GM13976 (cell line): ENCODE measurements at places on chromosomes 16 and 17.

- DNase-seq: no peak
Observed at GRCh38 chr16:83005653-83006160, 378.9 kb downstream of the CDH13 start.

DNA sequence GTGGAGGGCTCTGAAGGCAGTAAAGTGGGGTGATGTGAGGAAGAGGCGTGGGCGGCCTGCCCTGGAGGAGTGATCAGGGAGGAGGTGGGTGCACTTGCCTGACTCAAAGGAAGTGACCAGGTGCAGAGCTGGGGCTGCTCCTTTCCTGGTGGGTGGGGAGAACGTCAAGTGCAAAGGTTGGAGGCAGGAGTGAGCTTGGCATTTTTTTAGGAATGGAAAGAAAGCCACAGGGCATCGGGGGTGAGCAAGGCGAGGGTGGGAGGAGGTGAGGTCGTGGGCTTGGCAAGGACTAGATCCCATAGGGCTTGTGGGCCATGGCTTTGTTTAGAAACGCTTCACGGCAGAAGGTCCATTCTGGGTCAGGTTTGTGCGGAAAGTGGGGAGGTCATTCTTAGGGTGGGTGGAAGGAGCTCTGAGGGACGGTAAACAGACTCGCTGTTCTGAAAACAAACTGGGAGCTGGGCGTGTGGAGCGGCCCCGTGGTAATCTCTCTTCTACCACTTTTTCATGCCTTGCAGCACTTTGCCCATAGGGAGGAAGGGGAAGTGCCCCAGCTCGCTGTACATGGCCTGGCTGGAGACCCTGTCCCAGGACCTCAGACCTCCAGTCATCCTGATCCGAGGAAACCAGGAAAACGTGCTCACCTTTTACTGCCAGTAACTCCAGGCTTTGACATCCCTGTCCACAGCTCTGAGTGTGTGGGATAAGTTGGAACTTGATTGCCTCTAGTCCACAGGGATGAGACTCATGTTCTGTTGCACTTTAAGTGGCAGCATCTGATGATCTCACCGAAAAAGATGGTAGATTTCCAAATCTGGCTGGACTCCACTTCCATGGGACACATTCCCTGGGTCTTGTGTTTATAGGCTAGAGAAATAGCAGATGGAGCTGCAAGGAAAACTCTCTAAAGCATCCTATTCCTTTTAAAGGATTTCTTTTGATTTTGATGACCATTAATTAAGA is 18.9 kb upstream of the HERPUD1 start:
- no peak for DNase-seq

GRCh38 chr17:79647456-79647915 is 36.6 kb upstream of the RBFOX3 start:
- DNase-seq: no peak

DNA sequence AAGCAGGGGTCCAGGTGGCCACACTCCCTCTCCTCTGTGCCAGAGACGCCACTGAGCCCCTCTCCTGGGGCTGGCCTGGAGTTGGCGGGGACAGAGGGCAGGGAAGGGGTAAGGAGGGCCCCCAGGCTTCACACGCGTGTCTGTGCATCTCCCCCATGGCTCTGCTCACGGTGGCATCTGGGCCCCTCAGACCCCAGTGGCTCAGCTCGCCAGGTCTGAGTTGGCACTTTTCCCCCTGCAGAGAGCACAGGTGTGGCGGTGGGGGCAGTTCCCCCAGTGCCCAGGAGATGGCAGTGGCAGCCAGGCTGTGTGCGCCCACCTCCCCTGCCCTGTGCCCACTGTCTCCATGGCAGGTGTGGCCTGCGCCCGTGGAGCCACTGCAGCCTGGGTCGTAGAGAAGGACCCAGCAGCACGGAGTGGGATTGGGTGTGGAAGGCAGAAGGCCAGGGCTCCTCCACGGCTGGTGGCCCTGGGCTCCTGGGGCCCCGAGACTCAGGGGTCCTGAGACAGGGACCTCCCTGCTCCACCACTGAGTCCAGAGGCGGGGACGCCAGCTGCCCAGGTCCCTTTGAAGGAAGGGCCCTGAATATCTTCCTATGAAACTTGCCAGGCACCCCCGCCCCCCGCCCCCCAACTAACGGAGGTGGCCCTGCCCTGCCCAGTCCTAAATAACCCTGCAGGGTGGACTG is 4.3 kb upstream of the APRT start:
- peak; percentile 73 for DNase-seq

DNA sequence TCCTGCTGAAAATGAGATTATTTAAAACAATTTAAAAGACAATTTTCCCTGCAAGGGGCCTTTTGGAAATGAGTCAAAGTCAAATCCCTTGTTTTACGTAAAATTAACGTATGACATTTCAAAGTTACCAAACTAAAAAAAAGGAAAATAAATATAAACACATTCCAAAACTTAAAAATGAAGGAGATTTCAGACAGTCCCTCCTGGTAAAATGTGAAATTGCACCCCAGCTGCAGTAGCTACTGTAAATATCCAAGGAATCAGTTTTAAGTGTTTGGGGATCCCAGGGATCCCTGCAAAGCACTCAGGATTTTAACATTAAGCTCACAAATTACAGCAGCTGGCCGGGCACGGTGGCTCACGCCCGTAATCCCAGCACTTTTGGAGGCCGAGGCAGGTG is 63.3 kb downstream of the NXN start:
- DNase-seq: no peak
